ENCODE measurements at places on chromosomes 4 and X. TPM values are rescaled to one million over a fixed set of nuclear protein-coding genes. Genes with fewer than 3 reads are reported as not detected.

DNA sequence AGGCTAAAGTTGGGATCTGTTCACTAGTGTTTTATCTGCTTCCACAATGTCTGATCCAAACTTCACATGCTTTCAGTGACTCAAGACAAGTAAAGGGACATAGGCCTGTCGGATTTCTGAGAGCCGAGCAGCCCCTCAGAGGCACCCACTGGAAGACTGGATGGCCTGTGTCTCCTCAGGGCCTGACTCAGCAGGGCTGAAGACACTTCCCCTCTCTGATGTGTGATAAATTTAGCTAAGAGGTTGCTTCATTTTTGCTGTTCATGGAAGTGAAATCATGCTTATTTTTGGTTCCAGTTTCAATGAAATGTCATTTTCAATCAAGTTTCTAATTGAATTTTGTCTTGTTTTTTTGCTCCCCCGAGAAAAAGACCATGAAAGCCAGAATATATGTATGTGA, 93.7 kb downstream of the MXRA5 start:
- H3K4me1 ChIP-seq, result no peaks in the 10 kb centered on the region
- no peak overlapping the region for H3K4me3 ChIP-seq
- no peak for DNase-seq
- H3K36me3 ChIP-seq, result no peaks in the 10 kb centered on the region
- H3K27ac ChIP-seq, result no peak overlapping the region
- no peaks in the 10 kb centered on the region for H3K27me3 ChIP-seq

NMU gene
- not detected for total RNA-seq

- H3K4me1 ChIP-seq, result no peaks in the 10 kb centered on the region
- H3K27me3 ChIP-seq, result no peaks in the 10 kb centered on the region
- DNase-seq, result no peak
- H3K27ac ChIP-seq, result no peak overlapping the region
- no peaks in the 10 kb centered on the region for H3K36me3 ChIP-seq
Measured at GRCh38 chrX:22040184-22040583, 8.1 kb downstream of the PHEX start.

GRCh38 chr4:8439168-8439567, 1.4 kb downstream of the ACOX3 start:
- no peaks in the 10 kb centered on the region for H3K27me3 ChIP-seq
- no peak overlapping the region for H3K4me3 ChIP-seq
- peak overlapping the region; percentile 97 for H3K27ac ChIP-seq

- H3K27ac ChIP-seq, result peak overlapping the region; percentile 92
- peaks cover 5% of the 10 kb centered on the region for H3K4me1 ChIP-seq
- peaks cover 8% of the 10 kb centered on the region for H3K36me3 ChIP-seq
- no peaks in the 10 kb centered on the region for H3K27me3 ChIP-seq
Measured at GRCh38 chrX:103586659-103587058, 1.3 kb downstream of the TCEAL4 start.

DNA sequence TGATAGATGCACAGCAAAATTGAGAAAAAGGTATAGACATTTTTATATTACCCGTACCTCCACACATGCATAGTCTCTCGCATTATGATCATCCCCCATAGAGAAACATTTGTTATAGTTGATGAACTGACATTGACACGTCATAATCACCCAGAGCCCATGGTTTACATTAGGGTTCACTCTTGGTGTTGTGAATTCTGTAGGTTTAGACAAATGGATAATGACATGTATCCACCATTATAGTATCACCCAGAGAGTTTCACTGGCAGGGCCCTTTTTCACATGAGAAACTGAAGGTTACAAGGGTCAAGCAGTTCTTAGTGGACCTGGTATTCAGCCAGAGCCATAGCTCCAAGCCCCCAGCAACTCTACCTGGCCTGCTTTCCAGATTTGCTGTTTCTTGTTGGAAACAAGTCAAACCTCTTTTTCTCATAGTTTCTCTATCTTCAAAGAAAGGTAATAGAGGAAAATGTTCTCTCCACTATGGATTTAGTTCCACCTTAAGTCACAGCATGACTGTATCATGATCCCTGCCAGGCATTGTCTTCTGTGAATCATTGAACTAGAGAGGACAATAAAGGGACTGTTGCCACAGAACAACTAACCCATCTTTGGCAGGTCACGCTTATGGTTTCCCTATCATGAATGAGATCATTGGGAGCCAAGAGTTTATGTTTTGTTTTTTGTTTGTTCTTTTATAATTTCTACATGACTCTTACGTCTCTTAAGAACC, 64.0 kb downstream of the HHIP start:
- no peak overlapping the region for H3K4me3 ChIP-seq
- H3K4me1 ChIP-seq, result no peaks in the 10 kb centered on the region
- no peak overlapping the region for H3K27ac ChIP-seq
- DNase-seq, result no peak
- no peaks in the 10 kb centered on the region for H3K27me3 ChIP-seq

ADH4 gene
- total RNA-seq, result 0.92 TPM

DNA sequence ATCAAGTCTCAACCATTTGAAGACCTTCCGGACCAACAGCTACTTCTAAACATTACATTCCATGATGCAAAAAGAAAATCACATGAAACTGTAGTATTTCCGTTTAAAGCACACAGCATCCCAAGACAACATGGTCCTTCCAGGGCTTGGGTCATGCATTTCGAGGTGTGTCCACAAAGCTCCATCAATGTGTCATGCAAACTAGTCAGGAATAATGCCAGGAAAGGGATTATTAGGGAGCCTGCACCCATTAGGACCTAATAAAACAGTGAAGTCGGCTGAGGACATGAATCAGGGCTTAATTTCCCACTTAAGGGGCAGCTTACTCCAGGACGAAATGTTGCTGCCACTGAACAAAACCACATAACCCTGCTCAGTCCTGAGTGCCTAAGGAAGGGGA, 177.9 kb downstream of the TSPAN5 start:
- H3K4me1 ChIP-seq, result no peaks in the 10 kb centered on the region
- no peak overlapping the region for H3K4me3 ChIP-seq
- no peaks in the 10 kb centered on the region for H3K36me3 ChIP-seq
- H3K27me3 ChIP-seq, result no peaks in the 10 kb centered on the region
- no peak overlapping the region for H3K27ac ChIP-seq

RHOXF2B gene
- total RNA-seq, result not detected

- DNase-seq, result no peak
- H3K36me3 ChIP-seq, result no peaks in the 10 kb centered on the region
- H3K27ac ChIP-seq, result no peak overlapping the region
- H3K4me3 ChIP-seq, result no peak overlapping the region
- H3K4me1 ChIP-seq, result no peaks in the 10 kb centered on the region
- no peaks in the 10 kb centered on the region for H3K27me3 ChIP-seq
Measured at GRCh38 chr4:89334311-89334710, 26.7 kb upstream of the GPRIN3 start.

- H3K4me1 ChIP-seq, result no peaks in the 10 kb centered on the region
- H3K27ac ChIP-seq, result no peak overlapping the region
- no peaks in the 10 kb centered on the region for H3K27me3 ChIP-seq
- H3K36me3 ChIP-seq, result no peaks in the 10 kb centered on the region
- no peak for DNase-seq
- no peak overlapping the region for H3K4me3 ChIP-seq
Measured at GRCh38 chr4:74255096-74255495, 53.2 kb upstream of the EPGN start.

GABRG1 gene
- not detected for total RNA-seq

- no peak overlapping the region for H3K27ac ChIP-seq
- H3K36me3 ChIP-seq, result no peaks in the 10 kb centered on the region
- no peaks in the 10 kb centered on the region for H3K27me3 ChIP-seq
- no peak for DNase-seq
- H3K4me3 ChIP-seq, result no peak overlapping the region
- H3K4me1 ChIP-seq, result no peaks in the 10 kb centered on the region
Measured at GRCh38 chrX:21276736-21277433, 97.3 kb upstream of the CNKSR2 start.

PHOX2B gene
- not detected for total RNA-seq

DNA sequence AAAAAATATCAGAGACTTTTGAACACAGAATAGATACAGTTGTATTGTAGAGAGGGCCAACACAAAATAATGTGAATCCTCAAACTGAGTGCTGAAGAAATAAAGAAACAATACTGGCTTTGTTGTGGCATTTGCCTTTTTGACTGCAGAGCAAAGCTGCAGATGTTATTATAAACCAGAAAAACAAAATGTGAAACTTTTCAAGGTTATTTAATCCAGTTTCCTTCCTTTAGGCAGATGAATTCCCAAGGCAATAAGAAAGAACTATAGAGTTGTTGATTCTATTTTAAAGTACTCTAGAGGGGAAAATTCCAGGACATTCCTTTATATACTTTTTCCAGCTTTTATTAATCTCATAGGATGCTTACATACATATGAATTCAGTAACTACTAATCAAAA, 186.8 kb downstream of the NDST4 start:
- DNase-seq, result no peak
- no peaks in the 10 kb centered on the region for H3K36me3 ChIP-seq
- no peaks in the 10 kb centered on the region for H3K4me1 ChIP-seq
- H3K4me3 ChIP-seq, result no peak overlapping the region
- H3K27ac ChIP-seq, result no peak overlapping the region

- peak within 1 kb of the TSS; percentile 73 for H3K4me3 ChIP-seq
- no peaks in the 10 kb centered on the region for H3K27me3 ChIP-seq
- H3K36me3 ChIP-seq, result no peaks in the 10 kb centered on the region
- peaks cover 2% of the 10 kb centered on the region for H3K4me1 ChIP-seq
Measured at GRCh38 chrX:54495814-54496516, at the start of gene FGD1. Gene FGD1 (minus strand): TSS chrX:54496234. CDS start chrX:54495432, 802 bp downstream.

SERTM2 gene
- total RNA-seq, result not detected

DNA sequence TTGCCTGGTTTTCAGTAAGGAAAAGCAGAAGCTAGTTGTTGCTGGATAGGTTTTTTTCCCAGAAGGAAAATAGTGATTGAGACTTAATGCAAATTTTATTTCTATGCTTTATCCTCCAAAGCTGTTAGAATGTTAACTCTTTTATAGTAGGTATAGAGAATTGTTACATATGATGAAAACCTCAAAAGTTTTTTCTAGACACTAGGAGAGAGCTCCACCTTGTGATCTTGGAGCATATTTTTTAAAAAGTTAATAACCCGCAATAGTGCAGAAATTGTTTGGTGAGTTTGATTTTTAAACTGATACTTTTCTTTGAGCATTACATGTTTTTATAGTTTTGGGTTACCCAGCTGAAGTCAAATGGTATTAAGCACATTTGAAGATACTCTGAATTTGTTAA, 56.5 kb downstream of the STAG2 start:
- no peaks in the 10 kb centered on the region for H3K36me3 ChIP-seq
- peaks cover 17% of the 10 kb centered on the region for H3K4me1 ChIP-seq
- no peaks in the 10 kb centered on the region for H3K27me3 ChIP-seq

GRCh38 chr4:105509714-105510113, 35.9 kb upstream of the PPA2 start:
- DNase-seq, result no peak
- H3K27me3 ChIP-seq, result no peaks in the 10 kb centered on the region
- no peak overlapping the region for H3K4me3 ChIP-seq
- H3K4me1 ChIP-seq, result no peaks in the 10 kb centered on the region
- no peaks in the 10 kb centered on the region for H3K36me3 ChIP-seq

PRR27 gene
- not detected for total RNA-seq

- H3K4me1 ChIP-seq, result no peaks in the 10 kb centered on the region
- no peaks in the 10 kb centered on the region for H3K36me3 ChIP-seq
- H3K27ac ChIP-seq, result no peak overlapping the region
- no peaks in the 10 kb centered on the region for H3K27me3 ChIP-seq
Measured at GRCh38 chrX:118802857-118803256, 20.8 kb upstream of the ZCCHC12 start.

GRCh38 chr4:123562994-123563750, 166.6 kb downstream of the SPRY1 start:
- peaks cover 26% of the 10 kb centered on the region for H3K4me1 ChIP-seq
- no peak for DNase-seq
- H3K4me3 ChIP-seq, result no peak overlapping the region

DNA sequence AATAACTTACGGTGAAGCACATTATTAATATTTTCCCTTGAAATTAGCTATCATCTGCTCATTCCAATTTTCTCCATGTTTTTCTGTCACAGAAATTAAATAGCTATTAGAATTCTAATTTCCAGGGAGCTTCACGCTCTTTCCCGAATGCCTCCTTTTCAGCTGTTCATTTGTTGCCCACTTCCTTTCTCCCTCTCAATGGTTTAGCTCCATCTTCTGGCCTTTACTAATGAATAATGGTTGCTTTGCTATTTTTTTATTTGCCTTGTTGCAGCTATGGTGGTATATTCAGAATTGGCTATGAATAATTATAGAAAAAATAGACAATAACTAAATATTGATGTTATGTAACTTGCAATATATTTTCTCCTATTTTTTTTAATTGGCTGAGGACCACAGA, 70.5 kb downstream of the GRIA2 start:
- no peak overlapping the region for H3K27ac ChIP-seq
- no peaks in the 10 kb centered on the region for H3K4me1 ChIP-seq

RPL34 gene
- 413 TPM for total RNA-seq

- no peaks in the 10 kb centered on the region for H3K27me3 ChIP-seq
- no peak overlapping the region for H3K4me3 ChIP-seq
- H3K36me3 ChIP-seq, result no peaks in the 10 kb centered on the region
- no peaks in the 10 kb centered on the region for H3K4me1 ChIP-seq
Measured at GRCh38 chr4:136768925-136769275, 763.4 kb downstream of the PCDH18 start.

ZBED1 gene
- total RNA-seq, result 54.5 TPM

- H3K36me3 ChIP-seq, result no peaks in the 10 kb centered on the region
- DNase-seq, result no peak
- no peak overlapping the region for H3K27ac ChIP-seq
- no peaks in the 10 kb centered on the region for H3K27me3 ChIP-seq
Measured at GRCh38 chr4:113563691-113564378, 197.7 kb downstream of the CAMK2D start.

RNF113A gene
- total RNA-seq, result 13.8 TPM

WWC2 gene
- 44.8 TPM for total RNA-seq

DNA sequence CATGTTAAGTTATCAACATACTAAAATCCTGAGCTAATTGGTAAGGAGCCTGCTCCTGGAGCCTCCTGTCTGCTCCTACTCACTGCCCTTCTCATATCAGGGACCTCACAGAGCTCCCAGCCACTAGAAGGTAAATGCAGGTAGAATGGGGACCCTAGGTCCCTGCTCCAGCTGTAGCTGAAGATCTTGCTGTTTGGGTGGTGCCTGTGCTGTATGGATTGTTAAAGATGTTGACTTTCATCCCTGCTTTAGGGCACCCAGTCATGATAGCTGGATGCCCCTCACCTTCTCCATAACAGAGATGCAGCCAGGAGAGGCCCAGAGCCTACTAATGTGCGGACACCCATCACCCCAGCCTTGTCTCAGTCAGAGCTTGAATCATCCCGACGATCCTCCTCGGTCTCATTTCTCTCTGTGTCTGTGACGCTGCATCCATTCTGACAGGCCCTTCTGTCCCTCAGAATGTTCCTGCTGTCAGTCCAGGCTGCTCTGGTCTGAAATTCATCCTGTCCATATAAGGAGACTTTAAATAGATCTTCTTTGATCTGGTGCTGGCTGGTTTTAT, 341.7 kb upstream of the GATB start:
- no peaks in the 10 kb centered on the region for H3K36me3 ChIP-seq
- no peaks in the 10 kb centered on the region for H3K27me3 ChIP-seq

NRK gene
- 7.4 TPM for total RNA-seq

DNA sequence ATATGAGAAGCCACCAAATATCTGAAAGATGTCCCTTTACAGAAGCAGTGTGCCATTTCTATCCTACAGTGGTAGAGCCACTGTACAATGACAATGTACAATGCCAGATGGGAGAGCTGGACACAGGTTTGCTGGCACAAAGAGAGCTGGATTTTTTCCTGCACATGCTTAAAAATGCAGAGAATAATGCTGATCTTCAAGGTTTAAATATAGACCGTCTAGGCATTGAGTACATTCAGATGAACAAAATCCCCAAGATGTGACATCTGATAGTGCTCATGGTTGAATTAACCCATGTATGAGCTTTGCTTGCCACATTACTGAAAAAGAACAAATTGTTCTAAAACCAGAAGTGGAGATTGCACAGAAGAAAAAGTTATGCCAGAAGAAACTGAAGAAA, 11.7 kb downstream of the ADGRL3 start:
- no peak overlapping the region for H3K27ac ChIP-seq
- H3K4me1 ChIP-seq, result peaks cover 8% of the 10 kb centered on the region
- H3K36me3 ChIP-seq, result no peaks in the 10 kb centered on the region
- H3K4me3 ChIP-seq, result no peak overlapping the region

Data from thoracic aorta (tissue), 2 donors.